ENCODE measurements at places on chromosomes 5 and 9.

GRCh38 chr5:140362311-140362710 lies 2.3 kb downstream of the SLC4A9 start:
- DNase-seq = no peak

DNA sequence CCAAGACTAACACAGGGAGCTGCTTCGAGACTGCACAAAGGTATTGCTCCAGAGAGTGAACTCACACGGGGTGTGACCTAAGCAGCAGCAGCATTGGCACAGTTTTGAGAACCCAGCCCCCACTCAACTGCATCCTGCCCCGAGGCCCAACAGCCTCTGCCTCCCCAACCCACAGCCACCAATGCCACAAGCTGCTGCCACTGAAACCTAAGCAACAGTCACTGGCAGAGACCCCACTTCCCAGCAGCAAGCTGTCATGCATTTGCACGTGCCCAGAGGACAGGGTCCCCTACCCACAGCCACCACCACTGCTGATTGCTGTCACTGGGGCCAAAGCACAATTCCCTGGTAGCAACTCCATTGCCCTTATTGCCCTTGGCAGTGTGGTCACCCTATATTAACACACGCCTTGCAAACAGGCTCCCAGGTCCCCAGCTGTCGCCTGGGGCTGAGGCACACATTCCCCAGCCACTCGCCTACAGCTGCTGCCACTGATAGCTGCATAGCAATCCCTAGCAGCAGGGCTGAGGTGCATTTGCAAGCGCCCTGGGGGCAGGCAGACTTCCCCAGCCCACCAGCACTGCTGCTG lies 141.0 kb downstream of the AGTPBP1 start:
- no peak for DNase-seq

- no peak for DNase-seq
These were observed 42.0 kb upstream of the ADRA1B start for GRCh38 chr5:159874263-159874662.

DNA sequence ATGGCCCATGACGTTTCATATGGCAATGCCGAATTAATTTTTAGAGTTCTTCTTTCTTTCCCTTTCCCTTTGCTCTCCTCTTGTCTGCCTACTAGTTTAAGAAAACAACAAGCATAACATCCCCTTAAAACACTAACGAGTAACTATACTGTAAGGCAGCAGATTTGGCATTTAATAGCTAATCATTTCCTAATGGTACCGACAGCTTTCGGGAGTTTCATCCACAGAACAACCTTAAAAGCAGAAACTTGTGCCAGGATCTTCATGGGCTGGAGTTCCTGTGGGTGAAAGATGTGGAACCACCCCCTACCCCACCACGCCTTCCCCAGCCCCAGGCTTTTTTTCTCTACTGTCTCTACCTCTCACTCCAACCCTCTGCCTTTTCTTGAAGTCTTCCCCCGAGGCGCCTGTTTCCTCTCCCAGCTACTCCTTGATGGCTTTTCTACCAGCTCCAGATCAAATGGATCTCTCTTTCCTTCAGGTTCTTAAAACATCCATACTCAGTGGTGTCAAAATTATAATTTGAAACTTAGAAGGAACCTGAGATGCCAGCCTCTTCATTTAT lies 319.5 kb downstream of the PIK3R1 start:
- DNase-seq = no peak

GRCh38 chr5:179698935-179699615 lies at the start of gene CANX:
CANX (plus strand) TSS chr5:179698967; CDS start chr5:179705682, 6,715 bp downstream.
- DNase-seq = no peak

DNA sequence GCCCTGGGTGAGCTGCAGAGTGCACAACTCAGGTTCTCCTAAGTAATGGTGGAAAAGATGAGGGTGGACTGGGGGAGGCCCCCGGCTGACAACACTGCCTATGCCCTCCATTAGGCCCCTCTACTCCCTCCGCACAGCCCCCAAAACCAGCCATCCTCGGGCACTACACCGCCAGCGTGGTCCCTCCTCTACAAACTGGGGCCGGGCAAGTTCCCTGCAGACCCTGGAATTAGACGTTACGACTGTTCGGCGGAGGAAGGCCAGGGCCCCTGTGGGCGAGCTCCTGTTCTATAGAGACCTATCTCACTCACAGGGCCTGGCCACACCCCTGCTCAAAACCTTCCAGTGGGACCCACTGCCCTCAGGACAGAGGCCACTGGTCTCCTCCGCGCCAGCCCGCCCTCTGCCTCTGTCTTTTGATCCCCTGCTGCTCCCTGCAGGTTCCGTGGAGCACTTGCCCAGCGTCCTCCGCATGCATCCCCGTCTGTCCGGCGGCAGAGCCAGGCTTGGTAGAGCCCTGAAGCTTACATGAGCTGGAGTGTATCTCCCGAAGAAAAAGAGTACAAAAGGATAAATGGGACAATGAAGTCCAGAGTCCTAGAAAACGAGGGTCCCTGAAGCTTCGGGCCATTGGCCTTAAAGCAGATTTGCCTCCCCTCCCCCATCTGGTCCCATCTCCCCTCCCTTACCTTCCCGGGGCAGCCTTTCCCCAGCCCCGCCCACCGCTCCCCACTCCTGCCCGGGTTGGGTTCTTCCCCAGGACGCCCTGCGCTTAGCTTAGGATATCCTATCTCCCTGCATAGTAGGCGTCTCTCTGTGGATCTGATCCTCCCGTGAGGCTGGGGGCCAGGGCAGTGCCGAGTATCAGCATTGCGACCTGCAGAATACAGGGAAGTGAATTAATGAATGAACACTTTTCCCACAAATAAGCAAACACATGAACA lies 71.3 kb downstream of the HRH2 start:
- DNase-seq = no peak

DNA sequence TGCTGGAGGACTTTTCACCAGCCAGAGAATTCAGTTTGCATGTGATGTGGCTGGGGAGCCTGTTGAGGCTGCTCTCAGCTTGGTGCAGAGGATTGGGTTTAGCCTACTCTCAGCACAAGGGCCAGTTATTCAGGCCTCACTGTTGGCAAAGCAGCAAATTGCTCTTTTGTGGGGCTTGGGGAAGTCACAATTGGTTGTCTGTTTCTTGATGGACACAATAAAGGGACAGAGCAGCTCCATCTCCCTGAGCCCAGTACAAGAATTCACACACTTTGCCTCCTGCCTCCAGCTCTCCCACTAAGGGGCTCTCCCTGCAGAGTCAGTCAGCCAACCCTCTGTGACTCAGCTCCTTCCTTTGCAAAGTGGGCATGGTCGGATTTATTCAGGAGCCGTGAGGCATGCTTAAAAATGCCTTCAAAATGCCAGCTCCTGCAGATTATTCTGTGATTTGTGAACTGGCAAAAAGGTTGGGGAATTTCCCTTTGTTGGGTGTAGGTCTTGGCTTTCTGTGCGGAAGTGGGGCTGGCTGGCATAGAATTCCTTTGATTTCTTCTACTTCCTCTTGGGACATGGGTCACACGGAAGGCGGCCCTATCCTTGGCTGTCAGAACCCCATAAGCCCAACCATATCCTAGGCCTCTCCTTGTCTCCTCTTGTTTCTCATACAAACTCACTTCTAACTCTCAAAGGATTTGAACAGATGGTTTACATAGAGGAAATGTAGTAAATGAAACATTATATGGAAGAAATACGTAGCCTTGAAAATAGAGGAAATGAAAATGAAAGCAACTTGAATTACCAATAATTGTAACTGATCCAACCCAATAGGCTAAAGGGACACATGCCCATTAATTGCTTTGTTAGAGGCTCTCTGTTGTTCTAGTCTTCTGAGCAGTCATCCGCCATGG lies 118.7 kb upstream of the CD180 start:
- DNase-seq = no peak

All from renal cortex interstitium (tissue), 15 donors.